ENCODE measurements at places on chromosomes 4 and X.
A peak's percentile ranks its signal among the peaks of the same experiment; 100 is the strongest.

- no peak for DNase-seq
Observed at GRCh38 chr4:37797374-37797773, 29.1 kb upstream of the PGM2 start.

GRCh38 chrX:46582966-46583365 lies 9.4 kb downstream of the CHST7 start:
- DNase-seq: no peak

DNA sequence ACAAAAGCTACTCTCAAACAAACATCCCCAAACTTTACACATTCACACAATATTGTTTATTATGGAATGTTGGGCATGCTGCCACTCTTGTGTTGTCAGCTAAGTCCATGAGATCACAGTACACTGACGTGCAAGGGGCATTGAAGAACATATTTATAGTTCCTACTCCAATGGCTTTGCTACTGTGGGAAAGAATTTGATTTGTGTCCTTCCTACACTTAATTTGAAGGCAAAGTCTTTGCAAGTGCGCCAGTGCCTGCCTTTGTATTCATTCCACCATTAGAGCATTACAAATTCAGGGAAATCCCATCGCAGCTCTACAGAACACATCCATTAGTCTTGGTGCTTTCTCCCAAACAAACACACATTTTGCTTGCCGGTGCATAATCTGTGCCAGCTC lies 45.4 kb upstream of the FTHL17 start:
- no peak for DNase-seq

GRCh38 chr4:2469192-2469984 lies 482 bp downstream of the RNF4 start:
- no peak for DNase-seq

DNA sequence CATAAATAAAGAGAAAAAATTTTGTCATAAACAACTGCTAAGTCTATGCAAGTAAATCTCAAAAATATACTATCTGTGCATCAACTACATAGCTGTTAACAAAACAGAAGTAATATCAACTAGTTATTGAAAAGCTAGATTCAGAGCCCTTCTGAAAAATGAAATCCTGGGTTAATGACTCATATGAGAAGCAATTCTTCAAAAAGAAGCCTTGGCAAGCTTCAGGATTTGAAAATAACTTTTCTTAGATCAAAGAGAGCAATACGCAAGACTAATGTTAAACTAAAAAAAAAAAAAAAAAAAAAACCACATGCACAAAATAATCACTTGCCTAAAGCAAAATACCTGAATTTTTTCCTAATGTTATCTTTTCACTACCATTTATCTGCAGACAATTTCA lies 566.1 kb upstream of the BOD1L1 start:
- no peak for DNase-seq

GRCh38 chr4:85673540-85673939 lies 198.6 kb downstream of the ARHGAP24 start:
- DNase-seq: no peak

DNA sequence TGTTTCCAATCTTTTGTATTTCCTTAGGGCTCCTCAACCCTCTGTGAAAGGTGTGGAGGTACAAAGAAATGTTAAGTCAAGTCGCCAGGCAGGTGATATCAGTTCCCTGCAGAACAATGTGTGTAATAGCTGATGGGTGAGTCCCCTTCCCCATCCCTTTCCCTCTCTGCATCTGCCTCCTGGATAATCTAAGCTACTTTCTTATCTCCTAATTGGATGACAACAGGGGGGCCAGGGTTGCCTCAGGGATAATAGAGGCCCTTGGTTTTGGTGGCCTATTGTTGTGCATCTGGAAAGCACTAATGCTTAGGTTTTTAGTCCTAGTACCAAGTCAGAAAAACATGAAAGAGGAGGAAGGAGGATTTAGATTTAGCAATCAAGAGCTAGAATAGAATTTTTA lies 29.1 kb downstream of the MAGED1 start:
- no peak for DNase-seq

- no peak for DNase-seq
Observed at GRCh38 chr4:4267981-4268380, 20.0 kb upstream of the TMEM128 start.

DNA sequence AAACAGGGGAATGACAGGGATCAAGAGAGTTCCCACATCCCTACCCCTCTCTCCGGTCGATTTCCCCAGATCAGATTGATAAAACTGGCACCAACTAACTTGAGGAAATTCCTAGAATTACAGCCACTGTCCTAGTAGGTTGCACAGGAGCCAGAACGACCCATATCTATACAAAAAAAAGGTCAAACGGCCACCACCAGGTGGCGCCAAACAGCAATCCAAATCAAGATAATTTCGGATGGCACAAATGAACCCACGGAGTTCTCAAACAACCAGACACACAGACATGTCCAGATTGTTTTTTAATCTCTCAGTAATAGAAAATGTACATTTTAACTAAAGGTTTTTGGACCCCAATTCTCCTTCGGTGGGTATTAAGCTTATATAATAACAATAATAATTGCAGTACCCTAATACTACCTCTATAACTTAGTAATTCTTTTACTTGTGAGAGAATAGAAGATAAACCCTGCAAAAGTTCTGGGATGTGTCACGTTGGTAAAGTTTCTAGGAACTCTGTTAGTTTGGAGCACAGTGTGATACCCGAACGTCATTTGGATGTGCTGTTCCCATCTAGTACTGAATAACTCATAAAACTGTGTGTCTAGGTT lies 212.6 kb downstream of the SPOCK3 start:
- DNase-seq: peak; percentile 38

DNA sequence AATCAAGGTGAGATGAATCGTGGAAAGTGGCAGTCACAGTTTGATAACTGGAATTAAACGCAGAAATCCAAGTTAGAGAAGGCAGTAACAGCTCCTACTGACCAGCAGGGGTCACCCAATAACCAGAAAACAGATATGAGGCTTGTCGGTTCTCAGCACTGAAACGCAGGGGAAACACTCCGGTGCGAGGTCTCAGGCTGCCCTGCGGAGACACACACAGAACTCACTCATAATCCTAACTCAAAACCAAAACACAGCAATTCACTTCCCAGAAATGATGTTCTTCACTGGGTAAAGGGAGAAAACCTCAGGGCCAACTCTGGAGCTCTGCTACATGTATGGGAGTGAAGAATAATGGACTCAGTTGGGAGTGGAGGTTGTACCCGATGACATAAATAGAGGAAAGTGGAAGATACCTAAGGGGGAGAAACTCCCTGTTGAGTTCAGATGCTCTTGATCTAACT lies 384.4 kb downstream of the RAPGEF2 start:
- DNase-seq: peak; percentile 54
